Left ventricle myocardium inferior (tissue), 1 donor: ENCODE measurements at places on chromosomes 6 and 20. TPM values are rescaled to one million over a fixed set of nuclear protein-coding genes. Genes with fewer than 3 reads are reported as not detected.

DNA sequence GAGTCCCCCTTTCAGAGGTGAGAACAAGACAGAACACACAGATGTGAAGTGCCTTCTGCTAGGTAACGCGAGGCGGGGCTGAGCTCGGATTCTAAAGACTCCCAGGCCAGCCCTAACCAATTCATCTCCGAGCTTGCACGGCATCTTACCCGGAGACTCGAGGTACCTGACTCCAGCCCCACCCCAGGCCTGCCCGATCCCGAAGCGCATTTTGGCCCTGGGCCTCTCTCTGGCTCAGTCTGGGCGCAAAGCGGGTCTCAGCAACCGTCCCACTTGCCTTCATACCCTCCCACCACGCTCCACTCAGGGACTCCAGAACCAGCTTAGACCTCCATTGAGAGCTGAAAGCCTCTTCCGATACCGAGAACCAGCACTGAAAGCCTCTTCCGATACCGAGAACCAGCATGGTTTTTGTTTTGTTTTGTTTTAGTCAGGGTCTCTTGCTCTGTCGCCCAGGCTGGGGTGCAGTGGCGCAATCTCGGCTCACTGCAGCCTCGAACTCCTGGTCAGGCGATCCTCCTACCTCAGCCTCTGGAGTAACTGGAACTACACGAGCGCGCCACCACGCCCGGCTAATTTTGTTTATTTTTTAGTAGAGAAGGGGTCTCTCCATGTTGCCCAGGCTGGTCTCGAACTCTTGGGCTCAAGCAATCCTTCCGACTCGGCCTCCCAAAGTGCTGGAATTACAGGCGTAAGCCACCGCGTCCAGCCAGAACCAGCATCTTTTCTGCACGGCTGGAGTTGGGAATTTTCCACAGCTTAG is 557 bp upstream of the DYNLRB1 start:
- peak overlapping the region; percentile 97 for H3K27ac ChIP-seq
- peaks cover 79% of the 10 kb centered on the region for H3K4me1 ChIP-seq
- no peaks in the 10 kb centered on the region for H3K27me3 ChIP-seq
- DNase-seq: peak; percentile 30

DNA sequence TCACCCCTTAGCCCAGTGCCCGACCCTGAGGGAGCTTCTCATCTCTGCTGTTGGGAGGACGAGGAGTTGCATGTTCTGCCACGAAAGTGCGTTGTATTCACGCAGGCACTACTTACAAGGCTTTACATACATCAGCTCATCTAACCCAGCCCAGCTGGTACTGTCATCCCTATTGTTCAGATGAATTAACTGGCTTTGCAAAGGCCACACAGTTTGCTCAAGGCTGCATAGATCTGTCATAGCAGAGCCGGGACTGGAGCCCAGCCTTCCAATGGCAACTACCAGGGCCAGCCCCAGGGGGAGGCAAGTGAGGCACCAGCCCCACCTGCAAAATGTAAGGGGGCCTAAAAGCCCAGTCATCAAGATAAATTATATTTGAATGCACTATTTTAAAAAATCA is 257.6 kb downstream of the NFATC2 start:
- H3K27me3 ChIP-seq: peaks cover 50% of the 10 kb centered on the region
- H3K4me1 ChIP-seq: no peaks in the 10 kb centered on the region
- H3K27ac ChIP-seq: no peak overlapping the region
- no peak for DNase-seq
- H3K4me3 ChIP-seq: no peak overlapping the region
- no peaks in the 10 kb centered on the region for H3K36me3 ChIP-seq

ARG1 gene
- total RNA-seq: 0.22 TPM

RCAN2 gene
- 312 TPM for total RNA-seq

LBP gene
- 0.19 TPM for total RNA-seq

RAB23 gene
- 10.9 TPM for total RNA-seq

DNA sequence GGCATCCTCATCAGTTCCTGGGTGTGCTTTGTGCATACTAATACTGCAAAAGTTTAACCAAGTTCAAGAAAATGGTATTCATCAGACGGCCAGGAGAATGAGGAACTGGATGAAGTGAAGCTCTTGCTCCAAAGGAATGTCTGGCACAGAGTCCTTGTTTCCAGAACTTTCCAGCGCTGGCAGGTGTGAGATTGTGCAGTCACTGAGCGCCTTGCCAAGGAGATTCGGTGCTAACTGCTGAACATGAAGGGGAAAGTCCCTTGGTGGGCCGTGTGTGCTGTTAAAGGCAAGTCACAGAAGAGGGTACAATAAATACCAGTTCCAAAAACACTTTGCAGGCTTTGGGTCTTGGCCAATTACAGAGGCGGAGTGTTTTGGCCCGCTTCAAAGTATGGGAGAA is 262.3 kb upstream of the SOX4 start:
- peaks cover 7% of the 10 kb centered on the region for H3K4me1 ChIP-seq
- DNase-seq: no peak
- H3K36me3 ChIP-seq: no peaks in the 10 kb centered on the region
- no peak overlapping the region for H3K4me3 ChIP-seq
- no peak overlapping the region for H3K27ac ChIP-seq

DNA sequence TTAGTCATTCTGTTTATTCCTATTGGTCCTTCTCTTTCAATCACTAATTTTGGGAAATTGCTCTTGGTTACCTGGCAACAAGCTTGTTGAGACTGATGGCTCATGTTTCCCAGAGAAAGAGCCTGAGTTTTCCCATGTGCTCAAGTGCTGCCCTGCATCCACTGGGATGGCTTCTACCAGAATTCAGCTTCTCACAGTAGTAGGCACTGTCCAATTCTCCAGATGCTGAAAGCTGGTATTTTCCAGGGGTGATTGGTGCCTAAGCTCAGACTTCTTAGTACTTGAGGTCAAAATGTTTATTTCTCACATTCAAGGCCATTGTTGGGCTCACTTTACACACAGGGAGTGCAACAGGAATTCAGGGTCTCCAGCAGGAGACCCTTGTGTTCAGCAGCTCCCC is 29.1 kb upstream of the SLC2A12 start:
- H3K27ac ChIP-seq: no peak overlapping the region
- H3K4me3 ChIP-seq: no peak overlapping the region
- peaks cover 6% of the 10 kb centered on the region for H3K27me3 ChIP-seq
- DNase-seq: no peak

DNA sequence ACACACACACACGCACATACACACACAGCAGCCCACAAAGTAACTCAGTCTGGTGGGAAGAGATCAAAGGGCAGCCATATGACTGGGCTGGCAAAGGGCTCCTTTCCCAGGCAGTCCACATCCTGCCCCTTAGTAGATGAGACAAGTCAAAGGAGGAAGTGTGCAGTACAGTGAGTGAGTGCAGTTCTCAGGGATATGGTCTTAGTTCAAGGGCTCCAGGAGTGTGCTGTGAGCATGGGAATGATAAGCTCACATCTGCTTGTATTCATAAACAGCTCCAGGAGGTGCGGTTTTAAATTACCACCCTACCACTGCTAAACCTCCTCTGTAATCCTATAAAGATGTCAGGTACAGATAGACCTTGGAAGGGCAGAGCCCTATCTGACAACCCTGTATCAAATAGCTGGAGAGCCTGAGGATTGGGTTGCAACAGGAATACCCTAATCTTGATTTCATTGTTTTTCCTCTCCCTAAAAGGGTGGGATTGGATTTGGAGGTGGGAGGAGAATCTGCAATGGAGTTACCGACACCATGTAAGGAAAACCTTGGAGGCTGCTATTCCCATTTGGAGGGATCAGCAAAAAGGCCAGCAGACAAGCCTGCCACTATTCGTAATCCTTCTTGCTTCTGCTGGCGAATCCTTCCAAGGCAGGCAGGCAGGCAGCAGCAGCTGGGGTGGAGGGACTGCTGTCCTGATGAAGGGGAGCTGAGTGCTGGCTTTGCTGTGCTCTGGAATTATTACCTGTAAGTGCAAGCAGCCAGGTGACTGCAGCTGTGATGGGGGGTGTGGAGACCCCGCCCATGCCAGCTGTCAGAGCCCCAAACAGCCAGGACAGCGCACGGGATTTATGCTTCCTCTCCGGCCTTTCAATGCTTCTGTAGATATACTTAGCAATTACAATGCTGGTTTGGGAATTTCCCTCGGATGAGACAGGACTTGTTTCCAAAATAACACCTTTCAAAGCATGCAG is 342.7 kb downstream of the PRL start:
- H3K27ac ChIP-seq: peak overlapping the region; percentile 52
- H3K4me3 ChIP-seq: no peak overlapping the region
- DNase-seq: no peak
- H3K4me1 ChIP-seq: peaks cover 32% of the 10 kb centered on the region
- no peaks in the 10 kb centered on the region for H3K36me3 ChIP-seq
- no peaks in the 10 kb centered on the region for H3K27me3 ChIP-seq

PSORS1C2 gene
- total RNA-seq: not detected

GRCh38 chr20:43751167-43752050 is 24.6 kb upstream of the GTSF1L start:
- H3K4me3 ChIP-seq: no peak overlapping the region
- no peaks in the 10 kb centered on the region for H3K36me3 ChIP-seq
- DNase-seq: no peak
- no peak overlapping the region for H3K27ac ChIP-seq
- peaks cover 5% of the 10 kb centered on the region for H3K4me1 ChIP-seq
- H3K27me3 ChIP-seq: peaks cover 40% of the 10 kb centered on the region

SEL1L2 gene
- 1.4 TPM for total RNA-seq

DNA sequence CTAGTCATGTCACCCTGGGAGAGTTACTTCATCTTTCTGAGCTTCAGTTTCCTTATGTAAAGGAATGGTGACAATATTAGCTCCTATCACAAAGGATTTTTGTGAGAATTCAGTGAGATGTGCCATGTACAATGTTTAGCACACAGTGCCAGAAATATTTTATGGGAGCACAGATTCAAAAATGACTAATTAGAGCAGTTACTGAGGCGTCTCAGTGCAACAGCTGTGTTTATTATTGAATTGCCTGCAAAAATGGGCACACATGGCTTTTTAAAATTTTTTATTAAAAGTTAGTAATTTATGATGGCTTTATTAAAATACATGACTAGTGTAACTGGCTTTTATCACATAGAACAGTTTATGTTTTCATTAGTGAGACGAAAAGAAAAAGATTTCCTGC is 134.3 kb upstream of the AHI1 start:
- peaks cover 17% of the 10 kb centered on the region for H3K4me1 ChIP-seq
- H3K27ac ChIP-seq: no peak overlapping the region
- DNase-seq: no peak

GRCh38 chr6:168562576-168563151 is 121.7 kb downstream of the SMOC2 start:
- no peak overlapping the region for H3K4me3 ChIP-seq
- DNase-seq: no peak
- no peaks in the 10 kb centered on the region for H3K36me3 ChIP-seq
- H3K4me1 ChIP-seq: peaks cover 13% of the 10 kb centered on the region

DNA sequence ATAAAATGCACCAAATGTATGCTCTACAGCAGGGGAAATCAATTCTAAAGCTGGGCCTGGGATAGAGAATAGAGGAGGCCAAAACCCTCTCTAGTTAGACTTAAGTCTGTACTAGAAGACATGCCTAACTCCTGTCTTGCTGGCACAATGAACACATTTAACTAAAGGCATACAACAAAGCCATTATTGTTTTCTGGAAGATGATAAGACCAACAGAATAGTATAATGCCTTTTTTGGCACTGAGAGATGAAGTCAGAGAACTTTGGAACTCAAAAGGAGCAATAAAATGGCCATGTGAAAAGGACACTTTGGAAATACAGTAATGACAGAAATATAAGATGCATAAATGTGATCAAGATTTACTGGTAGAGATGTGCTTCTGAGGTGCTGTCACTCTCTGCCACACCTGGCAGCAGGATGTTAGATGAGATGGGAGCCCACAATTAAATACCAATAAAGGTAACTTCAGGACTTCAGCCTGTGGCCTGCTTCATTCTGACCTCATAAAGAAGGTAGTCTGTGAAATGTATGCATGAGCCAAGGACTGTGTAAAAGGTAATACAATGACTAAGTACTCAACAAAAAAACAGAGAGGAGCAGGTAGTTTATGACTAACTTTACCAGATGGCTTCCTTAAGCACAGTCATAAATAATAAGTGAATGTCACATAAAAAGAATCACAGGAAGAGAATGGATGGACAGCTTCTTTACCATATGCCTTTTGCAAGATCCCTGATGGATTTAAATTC is 333.4 kb downstream of the BCKDHB start:
- DNase-seq: no peak
- H3K4me3 ChIP-seq: no peak overlapping the region
- no peaks in the 10 kb centered on the region for H3K27me3 ChIP-seq
- H3K4me1 ChIP-seq: no peaks in the 10 kb centered on the region

DNA sequence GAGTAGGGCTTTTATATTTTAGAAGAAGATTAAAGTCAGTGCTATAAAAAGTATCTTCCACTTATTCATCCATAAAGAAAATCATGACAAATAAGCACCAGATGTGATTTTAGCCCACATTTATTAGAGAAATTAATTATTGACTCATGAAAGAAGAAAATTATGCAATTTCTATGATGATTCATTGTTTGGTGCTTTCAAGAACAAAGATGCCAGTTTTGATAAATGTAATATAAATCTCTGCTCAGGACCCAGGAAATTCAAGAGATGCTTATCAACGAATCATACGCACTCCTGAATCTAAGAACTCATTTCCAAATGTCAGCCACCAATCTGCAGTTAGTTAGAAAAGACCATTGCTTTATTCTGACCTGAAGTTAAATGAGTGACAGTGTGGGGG is 211.4 kb downstream of the ARHGAP18 start:
- H3K4me1 ChIP-seq: peaks cover 72% of the 10 kb centered on the region
- H3K4me3 ChIP-seq: no peak overlapping the region
- H3K27me3 ChIP-seq: no peaks in the 10 kb centered on the region
- peaks cover 57% of the 10 kb centered on the region for H3K36me3 ChIP-seq
- DNase-seq: no peak

LY6G6F gene
- not detected for total RNA-seq

DNA sequence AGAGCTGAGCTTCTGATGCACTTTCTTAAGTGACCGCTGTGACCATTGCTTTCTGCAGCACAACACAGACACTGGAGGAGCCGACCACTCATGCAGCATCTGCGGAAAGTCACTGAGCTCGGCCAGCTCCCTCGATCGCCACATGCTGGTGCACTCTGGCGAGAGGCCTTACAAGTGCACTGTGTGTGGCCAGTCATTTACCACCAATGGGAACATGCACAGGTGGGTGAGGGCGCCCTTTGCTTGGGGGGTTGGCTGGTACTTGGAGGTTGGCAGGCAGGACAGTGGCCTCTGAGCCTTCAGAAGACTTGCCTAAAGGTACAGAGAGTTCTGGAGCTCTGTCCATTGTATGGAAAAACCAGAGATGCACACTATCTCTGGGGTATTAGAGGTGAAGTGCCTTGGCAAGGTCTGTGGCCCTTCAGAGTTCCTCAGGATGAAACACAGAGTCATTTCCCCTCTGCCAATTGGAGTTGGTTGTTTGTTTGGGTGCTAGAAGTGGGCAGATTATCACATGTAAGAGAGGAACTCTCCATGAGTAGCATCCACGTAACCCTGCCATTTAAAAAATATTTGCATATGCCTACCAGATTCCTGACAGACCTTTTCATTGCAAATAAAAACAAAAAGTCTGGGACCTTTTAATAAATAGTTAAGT is 81.5 kb downstream of the RREB1 start:
- no peaks in the 10 kb centered on the region for H3K27me3 ChIP-seq
- peaks cover 12% of the 10 kb centered on the region for H3K4me1 ChIP-seq
- H3K27ac ChIP-seq: peak overlapping the region; percentile 47

GRCh38 chr6:163831736-163832135 is 417.2 kb downstream of the QKI start:
- H3K27ac ChIP-seq: no peak overlapping the region
- no peak overlapping the region for H3K4me3 ChIP-seq
- DNase-seq: no peak
- peaks cover 13% of the 10 kb centered on the region for H3K4me1 ChIP-seq

GRCh38 chr6:25028328-25028727 is 92.6 kb upstream of the RIPOR2 start:
- DNase-seq: no peak
- H3K4me3 ChIP-seq: no peak overlapping the region
- no peaks in the 10 kb centered on the region for H3K36me3 ChIP-seq
- H3K27me3 ChIP-seq: peaks cover 10% of the 10 kb centered on the region
